ENCODE measurements at places on chromosomes 6 and 20.

GRCh38 chr6:5968817-5969734, 37.6 kb downstream of the NRN1 start:
- DNase-seq: no peak

DNA sequence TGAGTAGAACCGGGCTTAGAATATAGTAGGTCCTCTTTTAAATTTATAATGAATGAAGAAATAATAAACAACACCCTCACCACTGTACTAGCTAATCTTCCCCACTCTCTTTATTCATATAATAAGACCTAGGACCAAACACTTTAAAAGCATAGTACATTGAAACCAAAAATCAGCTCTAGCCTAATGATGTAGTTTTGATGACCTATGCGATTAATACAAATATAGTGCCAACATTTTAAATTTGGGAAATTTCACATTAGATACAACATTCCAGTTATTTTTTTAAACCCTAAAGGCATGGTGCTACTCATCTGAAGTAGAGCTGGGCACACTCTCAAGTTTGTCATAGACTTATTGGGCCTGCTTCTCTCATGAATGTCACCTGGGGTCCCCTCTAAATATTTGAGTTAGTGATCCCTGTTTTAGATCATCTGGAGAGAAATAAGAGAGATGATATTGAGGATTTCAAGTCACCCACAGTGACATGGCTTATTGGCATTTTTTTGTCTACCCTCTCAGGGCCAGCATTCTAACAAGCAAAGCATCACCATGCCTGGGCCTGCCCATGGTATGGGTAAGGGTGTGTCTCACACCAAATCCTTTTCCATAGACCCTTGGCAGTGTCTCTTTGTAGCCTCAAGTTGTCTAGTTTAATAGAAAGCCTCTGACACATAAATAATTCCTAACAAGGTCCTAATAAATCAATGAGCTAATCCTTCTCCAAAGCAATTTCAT, 319.8 kb downstream of the HIVEP2 start:
- DNase-seq: no peak

GRCh38 chr6:97805596-97805995, 522.6 kb upstream of the MMS22L start:
- no peak for DNase-seq

DNA sequence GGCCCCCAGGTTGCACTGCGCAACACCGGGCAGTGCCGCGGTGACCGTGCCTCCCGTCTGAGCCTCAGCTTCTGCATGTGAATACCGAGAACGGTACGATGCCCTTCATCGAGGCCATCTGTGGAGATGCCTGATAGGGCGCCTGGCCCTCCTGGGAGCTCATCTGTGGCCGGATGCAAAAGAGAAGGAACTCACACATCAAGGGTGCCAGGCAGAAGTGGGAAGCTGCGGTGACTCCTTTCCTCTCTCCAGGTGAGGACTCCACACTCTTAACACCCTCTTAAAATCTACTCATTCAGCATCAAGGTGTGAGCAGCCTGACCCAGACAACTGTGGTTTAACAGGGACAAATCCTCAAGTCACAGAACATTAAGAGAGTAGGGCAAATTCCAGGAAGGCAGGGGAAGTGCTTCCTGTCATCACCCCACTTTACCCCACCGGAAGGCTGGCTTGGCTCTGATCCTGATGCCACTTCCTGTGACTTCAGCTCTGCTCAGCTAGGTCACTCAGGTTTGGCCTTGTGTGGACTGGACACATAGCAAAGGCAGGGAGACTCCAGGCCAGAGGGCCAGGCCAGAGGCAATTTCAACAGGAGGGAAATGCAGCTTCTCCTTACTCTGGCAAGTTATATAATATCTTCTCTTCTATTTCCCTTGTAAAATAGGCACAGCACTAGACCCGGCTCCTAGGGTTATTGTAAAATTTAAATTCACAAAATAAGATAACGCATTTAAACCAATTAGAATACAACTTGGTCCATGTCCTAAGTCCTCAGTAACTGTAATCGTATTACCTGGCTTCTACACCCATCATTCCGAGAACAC, 69.4 kb downstream of the CPNE5 start:
- DNase-seq: peak; percentile 42

- DNase-seq: no peak
Observed at GRCh38 chr20:52383995-52384621, 192.5 kb upstream of the ZFP64 start.

DNA sequence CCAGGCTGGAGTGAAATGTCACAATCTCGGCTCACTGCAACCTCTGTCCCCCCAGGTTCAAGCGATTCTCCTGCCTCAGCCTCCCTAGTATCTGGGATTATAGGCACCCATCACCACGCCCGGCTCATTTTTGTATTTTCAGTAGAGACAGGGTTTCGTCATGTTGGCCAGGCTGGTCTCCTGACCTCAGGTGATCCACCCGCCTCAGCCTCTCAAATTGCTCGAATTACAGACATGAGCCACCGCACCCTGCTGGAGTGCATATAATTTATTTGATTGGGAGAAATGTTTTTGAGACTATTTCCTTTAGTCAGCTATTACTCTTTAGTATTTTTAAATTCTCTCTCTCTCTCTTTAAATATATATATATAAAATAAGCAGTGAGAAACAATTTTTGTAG, 29.8 kb downstream of the FAM83B start:
- no peak for DNase-seq

DNA sequence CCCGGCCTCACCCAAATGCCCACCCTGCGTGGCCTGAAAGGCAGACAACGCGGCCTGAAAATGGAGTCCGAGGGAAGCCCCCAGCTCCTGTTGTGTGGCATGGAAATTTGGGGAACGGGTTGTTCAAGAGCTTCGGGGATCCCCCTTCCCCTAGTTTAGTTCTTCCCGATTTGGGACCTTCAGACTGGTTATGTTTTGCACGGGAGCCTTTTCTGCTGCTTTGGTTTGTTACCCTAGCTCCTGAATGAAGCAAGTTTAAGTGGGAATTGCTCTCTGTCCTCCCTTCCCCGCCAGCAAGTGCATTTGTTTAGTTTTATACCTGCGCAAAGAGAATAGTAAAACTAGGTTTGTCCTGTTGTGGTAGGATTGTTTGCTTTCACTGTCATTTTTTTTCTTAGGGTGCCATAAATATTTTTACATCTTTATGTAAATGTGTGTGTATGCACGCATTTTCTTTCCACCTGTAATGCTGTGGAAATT, 604 bp downstream of the SH3BGRL2 start:
- no peak for DNase-seq

- DNase-seq: no peak
Observed at GRCh38 chr6:87115402-87116135, 20.7 kb upstream of the CGA start.

DNA sequence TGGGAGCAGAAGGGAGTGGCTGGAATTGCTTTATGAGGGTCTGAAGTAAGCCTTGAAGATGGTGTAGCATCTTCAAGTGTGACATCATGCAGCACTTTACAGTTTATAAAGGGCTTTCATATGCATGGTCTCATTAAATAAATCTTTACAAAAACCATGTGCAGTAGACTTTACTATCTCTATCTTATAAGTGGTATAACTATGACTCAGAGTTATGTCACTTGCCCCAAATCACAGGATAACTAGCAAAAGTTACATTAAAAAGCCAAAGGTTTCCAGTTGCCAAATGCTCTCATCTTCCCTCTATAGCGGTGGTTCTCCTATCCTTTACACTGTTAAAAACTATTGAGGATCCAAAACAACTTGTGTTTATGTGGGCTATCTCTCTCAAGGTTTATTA, 687.7 kb upstream of the MARCKS start:
- no peak for DNase-seq

DNA sequence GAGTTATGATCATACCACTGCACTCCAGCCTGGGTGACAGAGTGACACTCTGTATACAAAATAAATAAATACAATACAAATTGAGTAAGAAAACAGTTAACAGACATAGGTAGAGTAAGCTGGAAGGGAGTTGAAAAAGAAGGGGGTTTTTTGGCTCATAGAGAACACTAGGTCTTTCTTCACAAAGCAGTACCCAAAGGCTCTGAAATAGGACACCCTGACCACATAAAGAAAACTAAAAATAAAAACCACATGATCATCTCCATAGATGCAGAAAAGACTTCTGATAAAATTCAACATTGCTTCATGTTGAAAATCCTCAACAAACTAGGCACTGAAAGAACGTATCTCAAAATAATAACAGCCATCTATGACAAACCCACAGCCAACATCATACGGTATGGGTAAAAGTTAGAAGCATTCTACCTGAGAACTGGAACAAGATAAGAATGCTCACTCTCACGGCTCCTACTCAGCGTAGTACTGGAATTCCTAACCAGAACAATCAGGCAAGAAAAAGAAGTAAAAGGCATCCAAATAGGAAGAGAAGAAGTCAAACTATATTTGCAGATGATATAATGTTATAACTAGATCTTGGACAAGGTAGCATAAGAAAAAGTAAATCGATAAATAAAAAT, 48.6 kb downstream of the TOMM6 start:
- DNase-seq: no peak

- no peak for DNase-seq
Observed at GRCh38 chr20:6558341-6558740, 209.1 kb upstream of the BMP2 start.

DNA sequence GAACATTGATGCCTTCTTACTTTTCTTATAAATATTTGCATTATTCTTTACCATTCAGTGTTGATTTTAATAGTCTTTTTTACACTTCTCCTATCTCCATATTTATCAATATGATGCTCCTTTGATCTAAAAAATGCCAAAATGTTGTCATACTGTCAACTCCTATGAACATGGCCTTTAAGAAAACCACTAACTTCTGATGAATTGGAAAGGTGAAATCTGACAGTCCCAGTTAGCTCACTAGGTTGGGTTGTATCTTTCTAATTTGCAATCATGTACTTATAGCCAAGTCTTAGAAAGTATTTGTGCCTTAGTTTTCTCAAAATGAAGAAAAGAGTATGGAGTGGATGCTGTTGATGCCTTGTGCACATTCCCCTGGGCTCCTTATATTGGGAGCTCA, 75.4 kb upstream of the SPACA1 start:
- DNase-seq: no peak

DNA sequence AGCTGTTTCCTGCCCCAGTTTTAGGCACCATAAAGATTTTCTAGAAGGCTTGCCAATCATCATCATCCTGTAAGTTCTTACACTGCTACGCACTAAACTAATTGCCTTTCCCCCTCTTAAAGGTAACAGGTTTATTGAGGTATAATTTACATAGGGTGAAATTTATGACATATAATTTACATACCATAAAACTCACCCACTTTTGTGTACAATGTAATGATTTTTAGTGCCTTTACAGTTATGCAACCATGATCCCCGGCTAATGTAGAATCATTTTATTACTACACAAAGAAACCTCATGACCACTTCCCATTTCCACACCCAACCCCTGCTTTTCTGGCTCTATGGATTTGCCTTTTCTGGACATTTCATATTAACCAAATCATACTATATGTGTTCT, 21.1 kb downstream of the GCNT2 start:
- no peak for DNase-seq

- DNase-seq: no peak
Observed at GRCh38 chr6:12929678-12930077, 213.1 kb downstream of the PHACTR1 start.

- DNase-seq: no peak
Observed at GRCh38 chr6:118122161-118122725, 215.2 kb downstream of the SLC35F1 start.

- no peak for DNase-seq
Observed at GRCh38 chr6:49142421-49143151, 320.5 kb downstream of the MMUT start.

GRCh38 chr6:149094156-149094555, 223.4 kb upstream of the TAB2 start:
- no peak for DNase-seq

Measured in activated naive CD8-positive, alpha-beta T cell treated with anti-CD3 and anti-CD28 coated beads for 36 hours (primary cell).